ENCODE measurements at places on chromosomes 12 and 14.

GRCh38 chr14:33414041-33414440 is 475.4 kb downstream of the NPAS3 start:
- no peak for DNase-seq

- no peak for DNase-seq
These were observed 123.5 kb upstream of the FBXO33 start for GRCh38 chr14:39555749-39556148.

DNA sequence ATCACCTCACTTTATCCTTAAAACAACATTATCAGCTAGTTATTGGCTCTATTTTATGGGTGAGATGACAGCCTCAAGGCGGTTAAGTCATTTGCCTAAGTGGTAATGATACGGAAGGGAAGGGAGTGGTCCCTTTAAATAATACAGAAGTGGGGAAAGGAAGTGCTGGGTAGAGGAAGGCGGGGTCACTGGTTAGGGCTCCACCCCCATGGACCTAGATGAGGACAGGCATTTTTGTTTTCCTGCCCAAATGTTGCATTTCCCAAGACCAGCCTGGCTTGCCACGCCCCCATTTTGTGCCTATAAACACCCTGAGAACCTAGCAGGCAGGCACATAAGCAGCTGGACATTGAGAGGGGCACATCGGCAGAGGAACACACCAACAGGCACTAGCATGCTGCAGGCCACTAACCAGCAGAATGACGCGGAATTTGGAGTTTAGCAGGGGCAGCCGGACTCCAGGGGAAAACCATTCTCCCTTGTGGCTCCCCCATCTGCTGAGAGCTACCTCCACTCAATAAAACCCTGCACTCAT is 100.9 kb downstream of the EPS8 start:
- peak; percentile 7 for DNase-seq

GRCh38 chr14:69355607-69356281 is 42.4 kb downstream of the ERH start:
- DNase-seq, result no peak

DNA sequence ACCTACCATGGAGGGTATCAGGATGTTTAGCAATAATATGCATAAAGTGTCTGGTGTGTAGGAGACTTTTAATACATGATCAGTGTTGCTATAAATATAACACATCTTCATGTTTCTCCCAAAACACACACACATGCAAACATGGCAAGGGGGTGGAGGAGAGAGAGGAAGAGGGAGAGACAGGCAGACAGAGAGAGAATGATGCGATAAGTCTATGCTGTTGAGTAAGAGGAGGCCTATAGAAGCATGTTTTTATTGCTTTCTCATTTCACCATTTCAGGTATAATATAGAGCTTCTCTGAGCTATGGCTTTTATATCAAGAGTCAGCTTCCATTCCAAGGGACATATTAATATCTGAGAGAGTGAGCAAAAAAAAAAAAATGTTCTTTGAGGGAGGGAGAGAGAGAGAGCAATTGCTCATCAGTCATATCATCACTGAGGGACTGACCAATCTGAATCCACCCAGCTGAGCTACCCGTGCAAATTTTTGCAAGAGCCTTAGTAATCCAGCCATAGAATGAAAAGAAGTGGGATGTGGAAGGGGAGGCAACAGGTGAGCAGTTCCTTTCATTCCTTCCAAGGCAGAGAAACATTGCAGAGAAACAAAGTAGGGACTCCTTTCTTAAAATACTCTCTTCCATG is 54.8 kb upstream of the RASSF8 start:
- no peak for DNase-seq

DNA sequence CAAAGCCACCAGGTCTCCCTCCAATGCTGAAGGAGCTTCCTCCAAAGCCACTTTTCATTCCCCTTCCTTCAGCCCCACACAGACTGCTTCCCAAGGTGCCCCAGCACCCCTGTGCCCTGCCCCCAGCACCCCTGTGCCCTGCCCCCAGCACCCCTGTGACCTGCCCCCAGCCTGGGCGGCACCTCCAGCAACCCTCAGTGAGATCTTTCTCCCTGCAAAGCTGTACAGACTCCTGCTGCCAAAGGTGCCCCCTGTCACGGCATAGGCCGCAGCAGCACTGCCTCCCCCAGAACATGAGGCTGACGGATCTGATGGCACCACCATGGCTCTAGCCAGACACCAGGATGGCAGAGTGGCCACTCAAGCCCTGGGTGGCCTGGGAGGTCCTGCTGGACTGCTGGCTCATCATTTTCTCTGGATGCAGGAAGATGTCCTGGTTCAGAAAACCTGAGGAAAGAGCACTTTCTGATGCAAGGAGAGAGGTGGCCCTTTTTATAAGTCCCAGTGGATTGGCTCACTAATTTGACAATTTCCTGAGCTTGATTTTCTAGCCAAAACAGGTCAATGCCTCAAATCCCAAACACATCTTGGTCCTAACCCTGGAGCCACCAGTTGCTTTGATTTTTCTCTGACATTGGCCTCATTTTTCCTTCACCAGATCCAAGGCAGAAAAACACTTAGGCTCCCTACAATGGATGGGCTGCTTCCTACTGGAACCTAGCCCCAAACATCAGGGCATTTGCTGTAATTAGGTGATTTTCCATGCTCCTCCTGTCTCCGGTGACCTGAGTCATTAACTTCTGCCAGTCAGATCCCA is 32.7 kb upstream of the KRT77 start:
- DNase-seq, result no peak

All from CD4-positive, alpha-beta T cell treated with Interleukin-12 subunit alpha and Interleukin-12 subunit beta, for 1 hour (primary cell).